ENCODE measurements at places on chromosomes 11 and 22. TPM values are rescaled to one million over a fixed set of nuclear protein-coding genes. Genes with fewer than 3 reads are reported as not detected.

CRYBB2 gene
- not detected for total RNA-seq

LIPT2 gene
- total RNA-seq = 0.96 TPM

DNA sequence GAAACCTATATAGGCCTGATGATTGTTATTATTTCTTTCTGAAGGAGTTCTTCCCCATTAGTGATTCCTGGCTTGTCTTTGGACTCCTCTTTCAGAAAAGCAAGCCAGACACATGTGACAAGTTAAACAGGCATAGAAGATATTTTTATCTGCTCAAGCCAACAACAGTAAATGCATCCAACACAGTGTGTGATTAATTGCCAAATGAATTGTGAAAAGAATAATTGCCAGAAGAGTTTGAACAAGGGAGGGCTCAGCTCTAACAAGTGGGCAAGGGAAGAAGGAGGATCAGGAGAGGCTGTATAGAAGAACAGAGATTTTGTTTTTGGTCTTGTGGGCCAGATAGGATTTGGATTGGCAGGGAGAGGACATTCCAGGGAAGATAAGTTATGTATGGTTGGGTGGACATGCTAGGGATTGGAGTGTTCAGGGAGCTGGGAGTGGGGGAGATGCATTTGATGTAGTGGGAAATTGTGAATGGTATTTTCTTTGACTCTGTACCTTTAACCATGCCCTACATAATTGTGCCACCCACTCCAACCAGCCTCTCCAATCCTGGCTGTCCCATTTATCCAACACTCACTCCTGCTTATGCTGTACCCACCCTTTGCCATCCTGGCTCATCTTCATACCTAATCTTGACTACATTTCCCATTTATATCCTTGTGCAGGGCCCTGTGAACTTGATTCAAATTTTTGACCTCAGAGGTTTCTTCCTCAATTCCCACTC, 172.8 kb downstream of the RRAS2 start:
- no peak for DNase-seq

DNA sequence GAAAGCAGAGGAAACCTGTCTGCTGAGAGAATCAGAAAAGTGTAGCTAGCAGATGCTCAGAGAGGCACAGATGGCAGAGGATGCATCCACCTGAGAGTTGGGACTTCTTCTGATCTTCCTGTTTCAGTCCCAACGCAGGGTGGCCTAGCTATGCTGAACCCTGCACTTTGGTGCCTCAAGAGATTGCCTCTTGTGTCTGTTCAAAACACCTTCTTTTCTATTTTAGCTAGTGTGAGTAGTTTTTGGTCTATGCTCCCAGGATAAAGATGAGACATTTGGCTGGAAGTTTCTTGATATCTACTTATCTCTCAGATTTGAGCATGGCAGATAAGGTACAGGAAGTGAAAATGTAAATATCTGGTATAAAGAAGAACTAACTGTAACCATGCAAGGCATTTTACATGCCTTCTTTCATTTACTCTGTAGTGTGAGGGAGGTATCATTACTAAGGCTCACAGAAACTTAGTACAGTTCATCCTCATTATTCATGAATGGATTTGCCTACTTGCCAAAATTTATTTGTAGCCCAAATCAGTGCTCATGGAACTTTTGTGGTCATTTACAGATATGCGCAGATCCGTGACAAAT, 47.0 kb upstream of the PSMA1 start:
- no peak for DNase-seq

- DNase-seq = no peak
Measured at GRCh38 chr11:19907839-19908238, 195.2 kb downstream of the NAV2 start.

- no peak for DNase-seq
Measured at GRCh38 chr11:78266451-78266850, 77.7 kb downstream of the USP35 start.

- no peak for DNase-seq
Measured at GRCh38 chr11:86301742-86302091, 323 bp upstream of the HIKESHI start.

GRCh38 chr11:429391-429790, 12.4 kb downstream of the ANO9 start:
- no peak for DNase-seq

GRM5 gene
- total RNA-seq = not detected

All from left ventricle myocardium inferior (tissue), 1 donor.